Fibroblast of upper back skin (primary cell): ENCODE measurements at places on chromosomes 4 and X.
A peak's percentile ranks its signal among the peaks of the same experiment; 100 is the strongest.

DNA sequence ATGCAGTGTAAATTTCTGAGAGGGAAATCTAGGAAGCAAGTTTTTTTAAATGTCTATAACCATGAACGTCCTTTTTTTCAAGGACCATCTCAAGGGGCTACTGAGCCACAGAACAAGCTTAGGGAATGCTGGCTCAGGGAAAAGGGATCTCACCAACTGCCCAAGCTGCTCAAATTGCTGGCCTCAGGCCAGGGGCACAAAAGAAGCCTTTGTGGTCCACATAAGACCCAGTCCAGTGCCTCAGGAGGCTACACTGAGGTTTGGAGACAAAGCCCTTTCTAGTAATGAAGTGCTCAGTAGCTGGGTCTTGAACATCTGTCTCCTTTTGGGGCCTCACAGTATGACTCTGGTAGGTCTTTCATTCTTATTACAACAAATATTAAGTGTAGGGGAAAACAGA lies 305.5 kb downstream of the RAB28 start:
- no peak for DNase-seq

DNA sequence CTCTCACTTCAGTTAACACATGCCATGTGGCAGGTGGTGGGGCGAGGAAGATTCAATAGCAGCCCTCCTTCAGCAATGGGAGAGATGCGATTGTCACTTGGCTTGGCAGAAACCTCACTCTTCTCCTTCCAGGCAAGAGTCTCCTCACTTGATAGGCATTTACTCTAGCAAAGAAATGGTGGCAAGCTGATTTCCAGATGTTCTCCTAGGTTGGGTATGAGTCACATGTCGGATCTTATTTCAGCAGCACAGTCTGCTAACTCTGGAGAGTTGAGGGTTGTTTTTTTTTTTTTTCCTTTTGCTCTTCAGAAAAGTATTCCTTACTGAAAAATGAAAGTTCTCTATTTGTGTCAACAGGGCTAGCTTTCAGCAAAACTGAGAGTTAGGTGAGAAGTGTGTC lies 119.5 kb upstream of the CHRDL1 start:
- DNase-seq: peak; percentile 75

GRCh38 chrX:149312988-149313387 lies 192.1 kb downstream of the IDS start:
- DNase-seq: peak; percentile 29

DNA sequence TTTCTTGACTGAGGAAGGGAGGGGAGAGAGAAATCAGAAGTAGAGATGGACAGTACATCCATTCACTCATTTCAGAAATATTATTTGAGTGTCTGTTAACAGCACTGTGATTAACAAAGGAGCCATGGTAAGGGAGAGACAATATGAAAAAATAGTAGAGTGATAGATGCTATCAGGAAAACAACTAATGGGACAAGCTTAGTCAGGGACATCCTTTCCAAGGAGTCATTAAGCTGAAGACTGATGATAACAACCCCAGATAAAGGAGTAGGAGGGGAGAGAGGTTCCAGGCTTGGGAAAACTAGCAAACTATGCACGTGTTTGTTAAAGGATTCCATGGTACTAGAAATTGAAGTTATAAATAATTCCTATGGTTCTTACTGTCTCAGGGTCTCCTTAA lies 122.2 kb downstream of the CBR4 start:
- no peak for DNase-seq

GRCh38 chr4:113673450-113673849 lies 88.1 kb downstream of the CAMK2D start:
- DNase-seq: no peak

GRCh38 chr4:94758141-94758699 lies 465 bp downstream of the BMPR1B start:
- DNase-seq: peak; percentile 34

DNA sequence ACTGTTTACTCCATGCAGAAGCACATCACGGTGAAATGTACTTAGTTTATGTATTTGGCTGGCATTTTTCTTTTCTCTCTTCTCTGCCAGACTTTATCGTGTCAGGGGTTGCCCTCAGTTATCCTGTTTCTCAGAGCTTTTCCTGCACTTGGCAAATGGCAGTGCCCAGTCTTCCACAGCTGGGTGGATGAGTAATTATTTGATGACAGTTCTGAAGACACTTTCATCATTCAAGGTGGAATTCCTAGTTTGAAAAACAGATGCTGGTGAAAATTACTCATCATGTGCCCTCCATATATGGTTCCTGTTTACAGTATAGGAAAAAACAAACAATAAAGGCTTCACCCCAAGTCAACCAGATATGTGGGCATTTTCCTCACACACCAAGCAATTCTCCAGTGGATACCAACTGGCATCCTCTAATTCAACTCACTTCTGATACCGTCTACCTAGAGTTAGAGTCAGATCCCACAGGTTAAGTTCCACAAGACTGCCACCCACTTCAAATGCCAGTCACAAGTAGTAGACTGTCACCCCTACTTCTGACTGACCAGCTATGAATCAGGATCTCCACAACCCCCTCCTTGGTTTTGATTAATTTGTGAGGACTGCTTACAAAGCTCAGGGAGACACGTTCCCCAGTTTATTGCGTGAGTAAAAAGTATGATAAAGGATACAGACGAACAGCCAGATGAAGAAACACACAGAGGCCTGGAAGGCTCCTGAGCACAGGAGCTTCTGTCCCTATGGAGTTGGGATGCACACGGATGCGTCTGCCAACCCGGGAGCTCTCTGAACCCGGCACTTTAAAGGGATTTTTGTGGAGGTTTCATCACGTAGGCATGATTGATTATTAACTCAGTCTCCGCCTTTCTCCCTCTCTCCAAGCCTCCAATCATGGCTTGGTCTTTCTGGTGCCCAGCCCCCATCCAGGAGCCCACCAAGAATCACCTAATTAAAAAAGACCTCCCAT lies 72.9 kb downstream of the CLDN34 start:
- no peak for DNase-seq

DNA sequence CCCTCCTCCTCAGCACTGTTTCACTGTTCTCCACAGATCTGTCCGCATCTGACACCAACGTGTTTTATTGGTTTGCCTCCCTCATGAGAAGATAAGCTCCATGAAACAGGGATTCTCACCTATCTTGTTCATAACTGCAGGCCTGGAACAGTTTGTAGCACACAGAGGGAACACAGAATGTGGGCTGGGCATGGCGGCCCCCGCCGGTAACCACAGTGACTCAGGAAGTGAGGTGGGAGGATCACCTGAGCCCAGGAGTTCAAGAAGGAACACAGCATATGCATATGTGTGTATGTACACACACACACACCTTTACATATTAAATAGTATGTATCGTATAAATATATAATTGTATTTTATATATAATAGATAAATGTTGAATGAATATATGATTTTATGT lies 168.6 kb downstream of the AFAP1 start:
- DNase-seq: no peak
